ENCODE measurements at places on chromosomes 6 and 20.

GRCh38 chr20:37095108-37095598, 644 bp downstream of the RBL1 start:
- peak; percentile 18 for DNase-seq

DNA sequence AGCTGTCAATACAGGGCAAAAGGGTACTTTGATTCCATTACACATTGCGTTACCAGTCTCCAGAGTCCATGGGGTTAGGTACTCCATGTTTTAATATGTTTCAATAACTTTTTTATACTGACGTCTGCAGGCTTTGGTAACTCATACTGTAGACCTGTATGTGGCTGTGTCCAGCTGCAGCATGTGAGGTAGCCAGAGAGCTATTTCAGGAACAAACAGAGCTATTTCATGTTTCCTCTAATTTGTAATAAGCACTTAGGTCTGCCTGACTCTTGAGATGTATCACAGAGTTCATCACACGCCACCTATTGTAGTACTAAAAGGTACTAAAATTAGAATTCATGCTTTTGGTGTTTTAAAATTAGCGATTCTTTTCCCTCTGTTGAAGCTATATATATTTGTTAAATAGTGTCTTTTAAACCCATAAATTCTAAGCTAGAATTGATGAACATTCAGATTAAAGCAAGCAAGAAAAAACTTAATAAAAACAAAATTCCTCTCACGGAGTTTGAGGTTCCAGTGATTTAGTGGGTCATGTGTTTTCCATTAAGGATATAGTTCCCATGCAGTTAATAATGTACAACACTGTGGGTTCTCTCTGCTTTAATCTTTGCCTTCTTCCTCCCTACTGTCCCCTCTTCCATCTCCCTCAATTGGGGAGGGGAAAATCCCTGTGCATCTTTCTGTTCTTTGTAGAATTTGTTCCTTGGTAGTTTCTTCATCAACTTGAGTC, 37.0 kb downstream of the FOXO3 start:
- DNase-seq, result no peak

GRCh38 chr6:121664158-121664557, 228.7 kb downstream of the GJA1 start:
- no peak for DNase-seq

GRCh38 chr6:89786970-89787369, 32.6 kb downstream of the MDN1 start:
- no peak for DNase-seq

- no peak for DNase-seq
Observed at GRCh38 chr6:31870385-31870921, 7.8 kb upstream of the NEU1 start.

- DNase-seq, result no peak
Observed at GRCh38 chr6:151352410-151353396, 38.7 kb downstream of the ZBTB2 start.

- DNase-seq, result no peak
Observed at GRCh38 chr6:131692031-131692430, 9.2 kb downstream of the OR2A4 start.

DNA sequence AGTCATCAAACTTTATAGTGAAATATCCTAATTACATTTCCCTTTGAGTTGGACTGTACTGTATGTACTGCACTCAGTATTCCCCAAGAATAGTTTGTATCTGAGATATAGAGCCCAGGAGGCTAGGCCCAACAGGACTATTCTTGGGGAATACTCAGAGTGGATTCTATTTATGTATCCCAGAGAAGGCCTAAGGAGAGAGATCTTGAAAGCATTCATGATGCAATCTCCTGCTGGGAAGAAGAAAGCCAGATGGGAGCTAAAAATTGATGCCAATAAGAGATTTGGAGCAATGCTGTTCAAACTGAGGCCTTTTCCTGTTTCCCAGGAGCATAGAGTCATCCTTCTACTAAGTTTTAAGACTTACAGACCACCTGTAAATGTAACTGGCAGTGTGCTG, 452.1 kb upstream of the PLCB4 start:
- no peak for DNase-seq

DNA sequence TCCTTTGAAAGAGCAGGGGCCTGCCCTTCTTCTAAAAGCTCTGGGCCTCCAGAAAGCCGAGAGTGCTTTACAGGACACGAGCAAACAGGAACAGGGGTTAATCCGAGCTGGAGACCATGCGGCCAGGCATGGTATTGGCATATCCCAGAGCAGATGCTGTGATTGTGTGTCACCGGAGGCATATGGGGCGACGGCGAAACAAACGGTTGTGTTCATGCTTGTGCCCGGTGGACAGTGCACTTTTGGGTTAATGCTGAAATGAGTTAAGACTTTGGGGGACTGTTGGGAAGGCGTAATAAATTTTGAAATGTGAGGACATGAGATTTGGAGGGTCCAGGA, 1088.7 kb upstream of the DEFB115 start:
- no peak for DNase-seq

DNA sequence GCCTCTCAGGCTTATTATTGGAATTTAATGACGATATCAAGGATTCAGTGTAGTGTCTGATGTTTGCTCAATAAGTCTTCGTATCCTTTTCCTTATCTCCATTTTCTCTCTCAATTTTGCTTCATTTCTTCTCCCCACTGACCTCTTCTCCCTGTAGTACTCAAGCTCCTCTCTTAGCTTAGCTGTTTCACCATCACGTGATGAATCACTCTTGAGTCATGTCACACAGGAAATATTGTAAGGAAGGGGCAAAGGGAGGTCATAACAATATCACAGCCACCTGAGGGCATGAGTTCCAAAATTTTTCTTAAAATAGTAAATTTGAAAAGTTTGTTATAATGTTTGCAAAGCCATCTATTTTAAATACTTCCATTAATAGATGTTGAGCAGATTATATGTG, 392.2 kb upstream of the MARCKS start:
- no peak for DNase-seq

- DNase-seq, result no peak
Observed at GRCh38 chr6:81979767-81980166, 227.3 kb upstream of the TENT5A start.

DNA sequence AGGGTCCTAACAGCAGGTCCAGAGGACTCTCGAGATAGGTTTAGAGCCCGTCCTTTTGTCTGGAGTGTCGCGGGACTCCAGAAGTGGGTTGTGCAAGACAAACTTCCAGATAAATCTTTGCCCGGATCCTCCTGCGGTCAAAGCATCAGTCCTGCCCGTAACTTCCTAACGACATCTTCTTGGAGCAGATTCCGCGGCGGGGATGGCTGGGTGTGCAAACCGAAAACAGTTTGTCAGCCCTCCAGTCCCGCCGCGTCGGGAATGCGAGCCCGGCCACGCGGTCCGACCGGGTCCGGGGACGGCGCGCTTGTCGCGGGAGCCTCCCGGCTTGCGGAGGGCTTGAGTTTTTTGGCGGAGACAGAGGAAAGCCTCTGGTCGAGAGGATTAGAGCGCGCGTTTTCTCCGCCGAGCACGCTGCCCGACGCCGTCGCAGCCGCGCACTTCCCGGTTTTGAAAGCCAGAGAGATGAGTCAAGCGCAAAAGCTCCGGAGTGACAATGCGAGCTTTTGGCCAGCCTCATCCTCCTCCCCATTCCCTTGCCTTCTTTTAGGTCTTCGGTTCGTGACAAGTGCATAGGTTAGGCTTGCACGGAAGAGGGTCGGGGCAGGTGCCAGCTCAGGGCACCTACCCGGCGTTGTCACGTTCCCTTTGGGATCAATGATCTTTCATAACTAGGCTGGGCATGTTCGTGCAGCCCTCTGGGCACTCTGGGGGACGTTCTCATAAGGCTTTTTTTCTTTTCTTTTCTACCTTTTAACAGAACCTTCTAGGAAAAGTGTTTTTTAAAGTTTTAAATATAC, 91.3 kb upstream of the PRDM1 start:
- DNase-seq, result peak; percentile 47

DNA sequence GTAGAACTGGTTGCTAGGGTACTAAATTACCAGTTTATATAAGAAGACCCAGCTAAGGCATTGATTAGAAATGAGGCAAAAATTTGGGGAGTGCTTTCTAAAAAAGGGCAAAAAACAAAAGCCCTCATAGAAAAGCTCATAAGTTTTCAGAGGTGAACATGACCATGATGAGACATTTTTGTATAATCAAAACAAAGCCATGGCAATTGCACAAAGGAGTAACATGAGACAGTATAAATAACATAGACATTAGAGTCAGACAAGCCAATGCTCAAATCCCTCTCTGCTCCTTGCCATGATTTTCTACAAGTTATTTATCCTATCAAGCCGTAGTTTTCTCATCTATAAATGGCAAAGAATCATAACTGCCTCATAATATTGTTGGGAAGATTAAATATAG, 112.2 kb upstream of the ADTRP start:
- no peak for DNase-seq

DNA sequence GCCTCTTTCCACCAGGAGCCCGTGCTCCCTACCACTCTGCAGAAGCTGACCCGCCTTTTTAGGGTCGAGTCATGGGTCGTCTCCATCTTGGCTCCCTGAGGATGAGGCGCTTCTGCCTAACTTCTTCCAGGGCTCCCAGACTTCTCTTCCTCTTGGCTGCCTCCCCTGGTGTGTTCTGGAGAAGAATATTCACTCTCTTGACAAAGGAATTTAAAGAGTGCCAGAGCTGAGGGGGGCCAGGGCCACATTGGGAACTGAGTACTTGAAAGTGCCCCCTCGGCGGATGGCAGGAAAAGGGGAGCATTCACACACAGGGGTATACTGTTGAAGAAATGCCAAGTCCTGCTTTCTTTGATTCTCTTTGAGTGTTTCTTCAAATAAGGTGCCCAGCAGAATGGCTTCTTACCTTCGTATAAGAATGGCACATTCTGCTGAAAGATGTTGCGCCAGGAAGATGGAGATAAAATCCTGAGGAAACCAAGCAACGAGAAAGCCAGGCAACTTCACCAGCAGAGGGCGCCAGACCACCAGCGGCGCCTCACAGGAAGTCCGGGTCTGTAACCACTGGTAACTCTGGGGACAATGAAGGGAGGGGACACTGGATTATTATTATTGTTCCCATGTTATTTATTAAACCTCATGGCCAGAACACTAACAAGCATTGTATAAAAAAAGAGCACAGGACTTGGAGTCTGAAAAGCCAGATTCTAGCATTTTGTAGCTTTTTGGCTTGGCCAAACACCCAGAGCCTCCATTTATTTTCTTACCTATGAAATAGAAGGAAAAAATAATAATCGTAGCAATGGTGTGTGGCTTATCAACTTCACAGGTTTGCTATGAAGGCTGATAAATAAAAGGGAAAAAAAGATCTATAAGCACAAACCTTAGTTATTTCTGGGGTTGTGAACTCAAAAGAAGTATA, 176.7 kb downstream of the HACE1 start:
- DNase-seq, result peak; percentile 55

DNA sequence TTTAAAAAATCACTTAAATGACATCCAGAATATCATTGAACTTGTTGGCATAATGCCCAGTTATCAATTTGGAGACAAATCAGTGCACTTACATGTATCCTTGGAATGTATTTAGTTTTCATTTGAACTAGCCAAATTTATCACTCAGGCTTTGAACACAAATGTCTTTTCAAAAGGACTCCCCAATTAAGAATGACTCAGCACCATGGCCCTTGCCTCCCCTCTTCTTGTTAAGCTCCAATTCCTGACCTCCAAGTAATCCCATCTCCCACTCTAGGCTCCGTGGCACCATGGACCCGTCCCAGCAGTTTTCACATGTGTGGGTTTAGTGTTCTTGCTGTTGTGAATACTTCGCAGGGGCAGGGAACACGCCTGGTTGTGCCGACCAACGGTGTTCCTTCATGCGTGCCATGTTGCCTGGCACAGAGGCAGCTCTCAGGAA, 2.7 kb downstream of the AKAP12 start:
- no peak for DNase-seq

DNA sequence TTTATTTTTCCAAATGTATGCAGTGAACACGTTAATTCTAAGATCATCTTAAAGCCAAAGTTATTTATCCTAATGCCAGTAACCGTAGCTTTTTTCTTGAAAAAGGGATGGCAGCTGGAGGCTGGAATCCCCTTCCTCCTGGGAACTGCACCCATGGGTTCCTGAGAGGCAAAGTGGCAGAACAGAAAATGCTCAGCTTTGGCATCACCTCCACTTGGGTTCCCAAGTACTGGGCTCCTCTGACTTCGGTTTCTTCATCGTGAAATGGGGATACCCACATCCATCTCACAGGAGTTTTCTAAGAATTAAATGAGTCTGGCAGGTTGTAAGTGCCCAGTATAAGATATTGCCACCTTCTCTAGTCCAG, 6.2 kb upstream of the DDX43 start:
- DNase-seq, result no peak
